ENCODE measurements at places on chromosomes 6 and 20. TPM values are rescaled to one million over a fixed set of nuclear protein-coding genes. Genes with fewer than 3 reads are reported as not detected.

TNXB gene
- total RNA-seq, result 0.95 TPM

FKBP1C gene
- total RNA-seq, result 2.0 TPM

FNDC1 gene
- 0.05 TPM for total RNA-seq

C20orf202 gene
- total RNA-seq, result not detected

HLA-DQA1 gene
- not detected for total RNA-seq

RSPH4A gene
- total RNA-seq, result 0.39 TPM

TINAG gene
- total RNA-seq, result not detected

Measured in A549 treated with RU486 at 1 μM for 4 hours (cell line).